ELR (cell line): ENCODE measurements at places on chromosomes 7 and 10.

DNA sequence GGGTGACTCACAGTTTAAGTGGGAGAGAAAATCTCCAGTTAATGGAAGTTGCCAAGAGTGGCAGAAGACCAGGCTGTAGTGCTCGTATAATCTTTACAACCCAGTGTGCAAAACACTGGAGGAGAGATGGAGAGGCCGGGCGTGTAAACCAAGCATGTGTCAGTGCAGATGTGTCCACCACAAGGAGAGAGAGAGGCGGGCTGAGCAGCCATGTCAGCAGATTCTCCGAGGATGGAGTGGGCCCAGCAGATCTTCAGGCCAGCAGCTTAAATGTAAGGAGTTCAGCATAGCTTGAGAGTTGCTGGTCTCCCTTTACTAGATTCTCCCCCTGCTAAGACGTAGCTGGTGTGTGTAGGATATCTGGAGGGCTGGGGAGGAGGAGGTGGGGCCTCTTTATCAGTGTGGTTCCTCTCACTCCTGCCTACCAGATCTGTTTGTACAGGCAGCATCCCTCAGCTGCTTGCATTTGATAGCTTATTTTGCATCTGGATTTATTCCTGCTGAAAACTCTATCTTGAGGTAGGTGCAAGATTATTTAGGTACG is 13.7 kb downstream of the BPGM start:
- peak; percentile 22 for DNase-seq

DNA sequence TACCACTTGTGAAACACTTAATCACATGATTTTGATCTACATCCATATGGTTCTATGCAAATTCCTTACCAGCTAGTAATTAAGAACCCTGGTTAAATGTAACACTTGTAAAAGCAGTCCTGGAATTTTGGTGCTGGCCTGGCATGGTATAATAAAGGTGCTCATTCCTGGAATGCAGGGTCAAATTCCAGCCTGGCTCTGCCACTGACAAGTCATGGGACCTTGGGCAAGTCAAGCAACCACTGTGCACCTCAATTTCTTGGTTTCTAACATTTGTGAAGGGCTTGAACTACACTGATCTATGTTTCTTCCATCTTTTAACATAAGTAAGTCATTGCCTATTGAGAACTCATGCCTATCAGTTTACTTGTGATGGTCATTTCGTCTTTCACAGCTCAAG is 91.9 kb upstream of the PIK3CG start:
- DNase-seq, result peak; percentile 18

- DNase-seq, result no peak
Observed at GRCh38 chr10:129936923-129937300, 27.2 kb downstream of the EBF3 start.

GRCh38 chr10:13634207-13634606 is 47.4 kb downstream of the PRPF18 start:
- DNase-seq, result no peak

DNA sequence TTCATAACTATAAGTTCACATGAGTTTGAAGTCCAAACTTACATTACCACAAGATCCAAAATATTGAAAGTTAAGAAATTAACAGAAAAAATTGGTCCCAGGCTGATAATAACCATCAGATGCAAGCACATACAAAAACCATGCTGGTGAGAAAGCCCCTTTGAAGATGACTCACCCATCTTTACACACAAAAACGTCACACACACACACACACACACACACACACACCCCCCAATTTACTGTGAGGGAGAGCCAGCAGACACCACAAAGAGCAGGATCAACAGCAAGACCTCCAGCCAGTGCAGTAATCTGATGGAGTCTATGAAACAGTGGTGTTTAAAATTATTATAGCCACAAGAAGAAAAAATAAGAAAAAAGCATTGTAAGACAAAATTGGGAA is 50.1 kb upstream of the DRGX start:
- DNase-seq, result peak; percentile 30

DNA sequence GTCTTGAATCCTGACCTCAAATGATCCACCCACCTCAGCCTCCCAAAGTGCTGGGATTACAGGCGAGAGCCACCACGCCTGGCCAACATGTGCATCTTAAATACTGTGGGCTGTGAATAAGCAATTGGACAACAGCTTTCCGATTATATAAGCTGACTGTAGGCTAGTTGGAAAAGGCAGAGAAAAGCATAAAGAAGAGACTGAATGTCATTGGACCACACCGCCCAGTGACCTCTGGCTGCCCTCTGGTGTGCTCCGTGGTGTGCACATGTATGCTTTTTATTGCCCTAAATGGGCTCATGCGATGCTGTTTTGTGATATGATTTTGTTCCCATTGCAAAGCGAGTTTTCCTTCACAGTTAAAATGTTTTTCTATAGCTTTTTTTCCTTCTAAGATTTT is 15.4 kb upstream of the CSGALNACT2 start:
- no peak for DNase-seq

DNA sequence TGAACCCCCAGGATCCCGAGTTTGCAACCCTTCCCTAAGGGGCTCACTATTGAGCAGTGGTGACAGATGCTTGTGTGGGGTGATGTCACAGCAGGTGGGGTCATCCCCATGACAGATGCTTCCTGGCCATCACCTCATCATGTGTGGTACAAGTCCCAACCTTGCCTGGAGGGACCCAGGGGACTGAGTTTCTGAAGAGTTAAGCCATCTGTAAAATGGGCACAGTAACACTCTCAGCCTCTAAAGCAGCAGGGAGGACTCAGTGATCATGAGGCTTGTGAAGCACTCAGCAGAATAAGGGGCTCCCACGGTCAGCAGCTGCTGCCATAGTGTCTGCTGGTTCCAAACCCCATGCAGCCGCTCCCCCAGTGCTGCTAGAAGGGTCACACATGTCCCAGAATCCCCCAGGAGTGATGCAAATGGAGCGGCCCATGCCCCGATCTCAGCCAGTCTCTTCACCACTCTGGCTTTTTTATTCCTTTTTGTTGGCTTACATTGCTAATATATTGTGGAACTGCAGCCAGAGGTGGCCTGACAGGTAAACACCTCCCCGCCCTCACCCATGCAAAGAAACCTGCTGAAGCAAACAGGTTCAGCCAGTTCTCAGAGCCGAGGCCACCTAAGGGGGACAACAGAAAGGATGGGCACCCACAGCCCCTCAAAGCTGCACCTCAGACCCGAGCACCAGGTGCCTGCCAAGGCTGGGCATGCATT is 102.1 kb upstream of the PDGFA start:
- DNase-seq, result no peak

- no peak for DNase-seq
Observed at GRCh38 chr7:117808341-117808757, 64.9 kb downstream of the CTTNBP2 start.

DNA sequence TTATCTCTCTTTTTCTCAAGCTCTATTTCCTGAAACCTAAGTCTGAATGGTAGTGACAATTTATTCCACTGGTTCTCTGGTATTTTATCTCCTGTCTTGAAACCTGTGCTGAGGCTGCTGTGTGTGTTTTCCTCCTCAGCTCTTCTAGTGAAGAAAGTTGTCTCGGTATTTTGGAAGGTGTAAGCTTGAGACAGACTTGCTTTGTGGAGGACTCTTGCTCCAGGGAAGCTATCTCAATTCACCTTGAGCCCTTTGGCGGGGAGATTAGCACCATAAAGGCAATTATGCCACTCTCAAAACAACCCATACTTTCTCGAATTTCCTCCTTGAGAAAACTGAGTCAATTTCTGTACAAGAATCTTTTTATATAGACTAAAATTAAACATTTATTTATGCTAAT is 141.6 kb downstream of the THSD7A start:
- no peak for DNase-seq
